ENCODE measurements at places on chromosomes 6 and 20. TPM values are rescaled to one million over a fixed set of nuclear protein-coding genes. Genes with fewer than 3 reads are reported as not detected.

DCDC2 gene
- not detected for total RNA-seq

CFAP61 gene
- total RNA-seq = not detected

GTPBP2 gene
- total RNA-seq = 28.0 TPM

ADGRG6 gene
- 20.6 TPM for total RNA-seq

SERAC1 gene
- total RNA-seq = 4.1 TPM

FHL5 gene
- total RNA-seq = not detected

CALHM4 gene
- not detected for total RNA-seq

FUCA2 gene
- total RNA-seq = 31.8 TPM

PRDM1 gene
- total RNA-seq = 2.6 TPM

PRSS16 gene
- total RNA-seq = 7.6 TPM

All from airway epithelial cell (primary cell).